Ascending aorta (tissue), 2 donors: ENCODE measurements at places on chromosomes 11 and 22. TPM values are rescaled to one million over a fixed set of nuclear protein-coding genes. Genes with fewer than 3 reads are reported as not detected.

- no peak overlapping the region for H3K27ac ChIP-seq
- no peak for DNase-seq
- H3K27me3 ChIP-seq: no peaks in the 10 kb centered on the region
- H3K36me3 ChIP-seq: no peaks in the 10 kb centered on the region
- no peak overlapping the region for H3K4me3 ChIP-seq
These were observed 28.5 kb downstream of the BTBD10 start for GRCh38 chr11:13434247-13435205.

GRCh38 chr11:78432956-78433355 is 15.3 kb upstream of the GAB2 start:
- H3K27ac ChIP-seq: no peak overlapping the region
- no peaks in the 10 kb centered on the region for H3K36me3 ChIP-seq
- H3K4me1 ChIP-seq: no peaks in the 10 kb centered on the region
- no peak overlapping the region for H3K4me3 ChIP-seq

DNA sequence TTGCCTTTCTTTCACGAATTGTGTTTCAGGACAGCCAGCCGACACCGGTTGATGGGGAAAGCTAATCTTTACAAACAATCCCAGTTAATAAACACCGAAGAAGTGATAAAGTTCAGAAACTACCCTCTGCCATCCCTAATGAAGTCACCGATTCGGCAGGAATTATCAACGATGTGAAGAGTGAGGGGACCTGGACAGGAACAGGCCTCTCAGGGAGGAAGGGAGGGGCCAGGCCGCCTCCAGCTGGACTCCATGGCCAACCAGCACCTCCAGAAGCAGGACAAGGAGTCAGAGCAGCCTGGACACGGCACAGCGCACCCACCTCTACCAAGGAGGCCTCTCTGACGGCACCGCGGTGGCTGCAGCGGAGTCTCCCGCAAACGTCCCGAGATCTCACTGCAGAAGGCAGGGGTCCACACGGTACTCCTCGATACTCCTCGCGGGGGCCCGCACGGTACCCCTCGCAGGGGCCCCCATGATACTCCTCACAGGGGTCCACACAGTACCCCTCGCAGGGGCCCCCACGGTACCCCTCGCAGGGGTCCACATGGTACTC is 3.9 kb downstream of the TOLLIP start:
- H3K27me3 ChIP-seq: no peaks in the 10 kb centered on the region
- DNase-seq: no peak
- no peak overlapping the region for H3K27ac ChIP-seq
- peaks cover 15% of the 10 kb centered on the region for H3K4me1 ChIP-seq
- H3K4me3 ChIP-seq: no peak overlapping the region
- no peaks in the 10 kb centered on the region for H3K36me3 ChIP-seq

DNA sequence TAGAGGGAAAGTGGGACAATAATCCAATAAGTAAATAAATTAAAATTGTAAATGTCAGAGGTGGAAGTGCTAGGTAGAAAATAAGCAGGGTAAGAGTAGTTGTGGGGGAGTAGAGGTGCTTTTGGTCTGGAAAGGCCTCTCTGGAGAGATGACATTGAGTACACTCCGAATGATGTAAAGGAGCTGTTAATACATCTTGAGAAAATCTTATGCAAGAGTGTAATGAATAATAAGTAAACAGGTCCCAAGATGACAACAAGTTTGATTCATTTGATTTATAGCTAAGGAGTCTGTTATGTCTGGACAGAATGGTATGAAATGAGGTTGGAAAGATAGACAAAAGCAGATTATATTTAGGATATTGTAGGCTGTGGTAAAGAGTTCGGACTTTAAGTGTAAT is 87.5 kb downstream of the TMEM135 start:
- H3K27me3 ChIP-seq: no peaks in the 10 kb centered on the region
- H3K4me1 ChIP-seq: no peaks in the 10 kb centered on the region
- no peak overlapping the region for H3K4me3 ChIP-seq
- H3K27ac ChIP-seq: no peak overlapping the region
- H3K36me3 ChIP-seq: no peaks in the 10 kb centered on the region

DNA sequence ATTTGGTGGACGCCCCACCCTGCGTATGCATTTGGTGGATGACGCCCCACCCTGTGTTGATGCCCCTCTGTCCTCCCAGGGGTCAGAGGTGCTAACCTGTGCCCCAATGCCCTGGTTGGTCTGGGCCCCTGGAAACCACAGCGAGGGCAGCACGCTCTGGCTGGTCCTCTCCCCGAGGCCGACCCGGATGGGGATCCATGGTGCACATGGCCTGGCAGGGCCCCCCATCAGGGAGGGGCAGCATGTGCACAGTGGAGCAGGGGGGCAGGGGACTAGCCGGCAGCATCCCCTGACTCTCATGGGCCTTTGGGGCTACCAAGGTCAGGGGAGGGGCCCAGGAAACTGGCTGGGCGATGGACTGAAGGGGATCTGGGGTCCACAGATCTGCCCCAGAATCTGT is 7.6 kb upstream of the MUC5AC start:
- H3K4me1 ChIP-seq: no peaks in the 10 kb centered on the region
- no peak overlapping the region for H3K27ac ChIP-seq
- H3K4me3 ChIP-seq: no peak overlapping the region
- H3K36me3 ChIP-seq: no peaks in the 10 kb centered on the region
- DNase-seq: no peak

DNA sequence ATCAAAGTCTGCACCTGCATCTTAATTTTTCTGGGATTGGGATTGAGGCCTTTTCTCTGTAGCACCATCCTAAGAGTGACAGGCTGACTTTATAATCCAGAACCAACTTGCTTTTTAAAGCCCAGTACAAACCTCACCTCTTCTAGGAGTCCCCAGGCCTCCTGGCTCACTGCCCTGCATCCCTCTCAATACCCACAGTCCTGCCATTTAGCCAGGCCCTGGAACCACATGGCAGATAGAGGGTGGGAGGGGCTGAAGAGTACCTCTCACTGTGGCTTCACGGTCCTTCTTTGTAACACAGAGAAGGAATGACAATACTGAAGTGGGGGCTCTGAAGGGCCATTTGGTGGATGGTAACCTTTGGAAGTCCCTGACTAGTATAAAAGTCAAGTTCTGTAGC is 63.5 kb upstream of the PHOX2A start:
- H3K36me3 ChIP-seq: peaks cover 41% of the 10 kb centered on the region
- no peak overlapping the region for H3K27ac ChIP-seq
- H3K4me1 ChIP-seq: no peaks in the 10 kb centered on the region
- no peaks in the 10 kb centered on the region for H3K27me3 ChIP-seq
- H3K4me3 ChIP-seq: no peak overlapping the region

- DNase-seq: peak; percentile 81
- H3K4me1 ChIP-seq: peaks cover 7% of the 10 kb centered on the region
- H3K27ac ChIP-seq: peak overlapping the region; percentile 82
- no peaks in the 10 kb centered on the region for H3K27me3 ChIP-seq
These were observed 50.5 kb upstream of the WNT7B start for GRCh38 chr22:46027211-46028105.

- peak overlapping the region; percentile 17 for H3K4me3 ChIP-seq
- DNase-seq: peak; percentile 67
- H3K27me3 ChIP-seq: no peaks in the 10 kb centered on the region
- H3K36me3 ChIP-seq: no peaks in the 10 kb centered on the region
- H3K4me1 ChIP-seq: peaks cover 93% of the 10 kb centered on the region
These were observed 77.6 kb downstream of the PACSIN2 start for GRCh38 chr22:42937164-42937843.

DNA sequence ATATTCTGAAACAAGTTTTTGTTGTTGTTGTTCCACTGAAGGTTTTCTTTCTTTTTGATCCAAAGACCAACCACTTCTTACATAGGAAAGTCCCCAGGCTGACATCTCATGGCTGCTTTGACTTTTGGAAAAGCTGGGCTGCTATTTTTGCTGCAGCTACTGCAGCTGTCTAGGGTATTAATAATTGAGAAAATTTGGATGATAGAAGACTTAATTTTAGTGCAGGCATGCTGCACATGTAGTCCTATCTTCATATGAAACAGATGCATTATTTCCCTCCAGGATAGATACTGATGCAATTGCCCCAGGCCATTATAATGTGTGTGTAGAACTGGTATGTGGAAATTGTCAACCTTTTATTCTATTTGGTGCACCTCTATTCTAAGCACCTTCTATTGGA is 131.4 kb downstream of the NAV2 start:
- no peak overlapping the region for H3K27ac ChIP-seq
- H3K36me3 ChIP-seq: peaks cover 10% of the 10 kb centered on the region
- no peak for DNase-seq
- peaks cover 42% of the 10 kb centered on the region for H3K4me1 ChIP-seq
- no peak overlapping the region for H3K4me3 ChIP-seq

DNA sequence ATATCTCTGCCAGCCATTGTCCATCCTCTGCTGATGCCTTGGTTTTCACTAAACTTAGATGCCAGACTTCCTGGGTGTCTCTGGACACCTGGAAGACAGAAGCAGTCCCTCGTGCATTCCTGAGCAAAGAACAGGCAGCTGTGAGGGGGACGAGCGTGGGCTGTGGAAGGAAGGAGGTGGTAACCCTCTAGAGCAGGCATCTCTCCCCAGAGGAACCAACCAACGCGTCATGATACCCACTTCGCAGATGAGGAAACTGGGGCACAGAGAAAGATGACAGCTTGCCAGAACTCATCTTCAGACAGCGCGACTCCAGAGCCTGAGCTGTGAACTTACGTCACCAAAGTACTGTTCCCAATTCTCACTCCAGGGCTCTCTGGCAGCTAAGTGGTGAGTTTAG is 123.4 kb downstream of the OPCML start:
- H3K36me3 ChIP-seq: no peaks in the 10 kb centered on the region
- H3K27me3 ChIP-seq: no peaks in the 10 kb centered on the region
- no peak for DNase-seq
- H3K4me3 ChIP-seq: no peak overlapping the region
- H3K27ac ChIP-seq: no peak overlapping the region
- H3K4me1 ChIP-seq: no peaks in the 10 kb centered on the region

GRCh38 chr11:105861225-105861624 is 160.8 kb downstream of the MSANTD4 start:
- no peak overlapping the region for H3K4me3 ChIP-seq
- H3K27ac ChIP-seq: no peak overlapping the region
- H3K27me3 ChIP-seq: no peaks in the 10 kb centered on the region
- H3K4me1 ChIP-seq: no peaks in the 10 kb centered on the region
- no peaks in the 10 kb centered on the region for H3K36me3 ChIP-seq

MED19 gene
- 35.2 TPM for total RNA-seq

DNA sequence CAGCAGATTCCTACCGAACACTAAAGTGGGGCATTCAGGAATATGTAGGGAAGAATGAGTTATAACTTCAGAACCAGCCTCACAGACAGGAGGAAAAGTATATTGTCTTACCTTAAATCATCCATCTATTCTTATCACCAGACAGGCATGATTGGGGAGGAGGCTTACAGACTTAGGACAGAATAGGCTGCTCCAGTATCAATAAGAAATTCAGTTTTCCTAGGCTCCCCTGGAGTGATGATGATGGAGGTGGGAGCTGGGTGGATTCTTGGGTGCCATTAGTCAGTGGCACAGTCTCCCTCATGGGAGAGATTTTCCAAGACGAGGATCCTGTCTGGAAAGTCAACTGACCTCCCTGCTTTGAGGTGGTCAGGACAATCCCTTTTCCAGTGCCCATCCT is 225.0 kb downstream of the AASDHPPT start:
- H3K27me3 ChIP-seq: no peaks in the 10 kb centered on the region
- no peak for DNase-seq
- no peak overlapping the region for H3K4me3 ChIP-seq
- no peaks in the 10 kb centered on the region for H3K36me3 ChIP-seq

- no peaks in the 10 kb centered on the region for H3K36me3 ChIP-seq
- no peak overlapping the region for H3K4me3 ChIP-seq
- H3K4me1 ChIP-seq: no peaks in the 10 kb centered on the region
- DNase-seq: no peak
These were observed 957.2 kb downstream of the BRD1 start for GRCh38 chr22:48870436-48870835.

DNA sequence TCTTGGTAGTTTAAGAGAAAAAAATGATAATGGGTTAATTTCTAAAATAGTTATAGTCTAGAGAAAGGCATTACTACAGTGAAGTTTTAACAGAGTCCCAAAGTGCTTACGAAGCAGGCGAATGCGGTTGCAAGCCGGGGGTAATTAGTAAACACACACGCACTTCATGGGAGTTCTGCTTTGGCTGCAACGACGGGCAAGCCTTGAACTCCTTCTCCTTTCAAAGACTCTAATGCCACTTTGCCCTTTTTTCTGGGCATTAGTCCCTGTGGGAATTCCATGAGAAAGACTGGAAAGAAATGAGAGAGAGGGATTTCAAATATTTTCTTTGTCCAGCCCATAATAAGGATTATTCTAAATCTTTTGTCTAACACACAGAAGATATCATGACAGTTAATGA is 66.1 kb downstream of the TENM4 start:
- H3K4me3 ChIP-seq: no peak overlapping the region
- no peak overlapping the region for H3K27ac ChIP-seq
- H3K36me3 ChIP-seq: no peaks in the 10 kb centered on the region
- H3K27me3 ChIP-seq: no peaks in the 10 kb centered on the region
- DNase-seq: no peak
